ENCODE measurements at places on chromosomes 3 and 15.

GRCh38 chr15:82851306-82851850, 42.0 kb downstream of the WHAMM start:
- DNase-seq = no peak

- no peak for DNase-seq
Measured at GRCh38 chr3:107110596-107111305, 266.5 kb upstream of the CCDC54 start.

- no peak for DNase-seq
Measured at GRCh38 chr15:100728371-100729201, 126.2 kb downstream of the ASB7 start.

DNA sequence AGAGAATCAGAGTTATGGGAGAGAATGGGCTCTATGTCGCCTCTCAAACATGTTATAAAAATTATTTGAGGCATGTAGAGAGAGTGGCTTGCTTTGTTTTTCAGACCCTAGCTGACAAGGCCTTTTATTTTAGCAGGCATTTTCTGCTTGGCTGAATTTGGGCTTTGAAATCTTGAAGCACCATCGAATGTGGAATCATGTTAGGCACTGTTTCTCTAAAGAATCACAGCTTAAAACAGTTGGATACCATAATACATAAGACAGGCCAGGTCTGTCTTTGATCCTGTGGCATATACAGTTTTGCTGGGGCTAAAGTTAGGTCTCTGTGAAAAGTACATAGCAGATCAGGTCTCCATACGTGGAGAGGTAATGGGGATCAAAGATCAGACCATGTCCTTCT, 142.7 kb downstream of the NEK11 start:
- DNase-seq = no peak

DNA sequence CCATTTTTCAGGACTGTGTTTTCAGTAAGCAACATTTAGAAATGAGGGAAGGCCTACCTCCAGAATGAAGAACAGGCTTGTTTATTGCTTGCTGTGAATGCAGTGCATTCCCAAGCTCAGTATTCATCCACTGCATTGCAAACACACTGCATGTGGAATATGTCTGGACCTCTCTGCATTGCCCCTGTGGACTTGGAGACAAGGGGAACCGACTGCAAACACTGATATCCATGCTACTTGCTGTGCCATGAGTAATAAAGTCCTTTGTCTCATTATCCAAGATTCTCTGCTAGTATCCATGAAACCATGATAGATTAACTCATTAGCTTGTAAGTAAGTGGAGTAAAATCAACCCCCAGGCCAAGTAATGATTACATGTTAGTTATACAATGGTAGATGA, 301.2 kb upstream of the NR2E3 start:
- DNase-seq = no peak

DNA sequence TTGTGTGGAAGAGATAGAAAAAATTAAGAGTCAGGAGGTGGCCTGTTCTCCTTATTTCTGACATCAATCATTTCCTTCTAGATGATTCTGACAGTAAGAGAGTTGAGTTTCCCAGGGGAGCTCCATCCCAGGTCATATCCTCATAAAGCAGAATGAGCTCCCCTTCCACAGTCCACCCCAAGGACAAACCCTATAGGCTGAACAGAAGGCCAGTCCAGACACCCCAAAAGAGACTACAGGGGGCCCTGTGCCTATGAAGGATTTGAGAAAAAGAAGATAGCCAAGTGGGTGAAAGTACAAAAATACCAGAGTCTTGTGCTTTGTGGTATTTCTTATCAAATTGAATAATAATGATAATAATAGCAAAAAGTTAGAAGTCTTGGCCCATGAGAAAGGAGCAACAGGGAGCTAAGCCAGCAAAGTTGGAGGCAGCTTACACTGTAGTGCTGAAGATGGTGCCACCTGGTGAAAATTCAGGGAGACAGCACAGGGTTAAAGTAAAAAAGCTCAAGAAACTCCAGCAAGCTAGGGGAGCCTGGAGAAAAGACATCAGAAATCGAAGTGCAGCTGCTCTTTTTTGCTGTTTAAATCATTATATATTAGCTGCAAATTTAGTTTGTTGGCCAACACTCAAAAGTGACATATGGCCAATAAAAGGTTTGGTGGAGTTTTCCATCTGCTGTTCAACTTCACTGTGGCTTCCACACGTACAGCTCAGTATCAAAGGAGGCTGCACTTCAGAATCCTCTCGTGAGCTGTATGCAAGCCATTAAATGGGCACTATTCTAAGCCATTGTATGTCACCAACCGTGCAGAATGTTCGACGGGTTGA, 35.8 kb upstream of the SLC24A5 start:
- no peak for DNase-seq

- no peak for DNase-seq
Measured at GRCh38 chr15:101531170-101531569, 41.7 kb upstream of the PCSK6 start.

- DNase-seq = no peak
Measured at GRCh38 chr15:39491886-39492490, 88.9 kb upstream of the THBS1 start.

Data from upper lobe of left lung (tissue), 6 donors.